NCI-H1092 (cell line): ENCODE measurements at places on chromosomes 4 and X.
A peak's percentile ranks its signal among the peaks of the same experiment; 100 is the strongest.

GRCh38 chr4:72701987-72702819 lies 133.2 kb upstream of the ADAMTS3 start:
- peak; percentile 20 for DNase-seq

DNA sequence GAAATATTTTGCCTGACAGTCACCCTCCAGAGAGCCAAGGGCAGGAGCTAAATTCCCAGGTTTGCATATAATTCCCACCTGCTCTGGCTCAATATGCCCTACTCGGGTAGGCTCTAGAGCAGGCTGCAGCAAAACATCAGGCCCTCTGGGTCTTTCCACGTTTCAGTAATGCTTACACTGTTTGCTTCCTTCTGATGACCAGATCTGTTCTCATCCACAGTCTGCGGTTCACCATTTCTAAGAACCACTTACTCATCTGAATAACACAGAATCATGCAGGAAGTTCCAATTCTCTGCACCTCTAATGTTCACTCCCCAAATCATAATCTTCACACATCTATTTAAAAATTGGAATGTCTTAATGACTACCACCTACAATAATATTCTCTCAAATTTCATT lies 141.4 kb downstream of the PPP3CA start:
- DNase-seq, result no peak

- DNase-seq, result no peak
Measured at GRCh38 chr4:61446941-61447340, 246.8 kb downstream of the ADGRL3 start.

- no peak for DNase-seq
Measured at GRCh38 chrX:11968991-11969390, 169.3 kb upstream of the FRMPD4 start.

DNA sequence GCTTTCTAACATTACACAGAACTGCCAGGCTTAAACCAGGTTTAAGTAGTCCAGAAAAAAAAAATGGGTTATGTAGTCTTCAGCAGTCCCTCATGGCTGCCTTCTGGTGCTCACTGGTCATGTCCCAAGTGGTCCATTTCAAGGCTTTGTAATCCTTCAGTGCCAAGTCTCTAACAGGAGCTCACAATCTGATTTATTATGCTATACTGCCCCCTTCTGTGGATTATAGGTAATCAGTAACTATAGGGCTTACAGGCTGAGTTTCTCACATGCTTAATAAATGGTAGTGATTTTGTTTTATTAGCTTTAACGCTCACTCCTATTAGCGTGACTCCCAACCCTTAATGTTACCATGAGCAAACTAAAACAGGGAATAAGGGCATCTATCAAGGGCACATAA lies 92.5 kb upstream of the EDA2R start:
- DNase-seq, result no peak

- DNase-seq, result no peak
Measured at GRCh38 chrX:68652326-68653170, 5.1 kb downstream of the STARD8 start.

DNA sequence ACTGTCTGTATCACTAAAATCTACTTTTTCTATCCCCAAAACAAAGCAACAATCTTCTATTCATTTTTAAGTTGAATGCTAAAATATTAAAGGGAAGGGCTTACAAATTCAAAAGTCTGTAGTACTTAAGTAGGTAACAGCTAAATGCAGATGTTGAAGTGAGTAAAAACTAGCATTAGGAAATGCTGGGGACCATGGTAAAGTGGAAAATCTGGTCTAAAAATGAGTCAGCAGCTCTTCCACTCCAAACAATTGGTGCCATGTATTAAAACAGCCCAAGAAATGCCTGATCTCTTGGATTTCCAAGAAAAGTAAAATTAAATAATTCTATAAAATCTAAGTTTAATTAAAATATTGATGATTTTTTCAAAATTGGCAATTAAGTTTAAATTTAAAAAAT lies 73.3 kb upstream of the PPP3CA start:
- DNase-seq, result no peak

DNA sequence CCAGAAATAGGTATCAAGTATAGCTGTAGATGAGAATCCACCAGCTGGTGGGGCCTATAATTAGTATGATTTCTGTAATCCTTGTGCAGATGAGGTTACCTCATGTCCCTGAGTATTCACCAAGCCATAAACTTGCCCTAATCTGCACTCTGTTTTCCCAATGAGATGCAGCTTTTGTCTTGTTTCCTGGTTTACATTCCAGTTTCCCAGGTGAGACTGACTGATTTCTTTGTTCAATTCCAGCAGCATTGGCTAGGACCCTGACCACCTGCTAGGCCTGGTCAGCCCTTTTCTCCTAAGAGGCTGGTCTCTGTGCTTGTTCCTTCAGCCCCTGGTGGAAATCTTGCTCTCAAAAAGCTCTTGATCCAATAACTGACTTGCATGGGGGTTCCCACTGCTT lies 44.6 kb downstream of the GABRB1 start:
- DNase-seq, result no peak

DNA sequence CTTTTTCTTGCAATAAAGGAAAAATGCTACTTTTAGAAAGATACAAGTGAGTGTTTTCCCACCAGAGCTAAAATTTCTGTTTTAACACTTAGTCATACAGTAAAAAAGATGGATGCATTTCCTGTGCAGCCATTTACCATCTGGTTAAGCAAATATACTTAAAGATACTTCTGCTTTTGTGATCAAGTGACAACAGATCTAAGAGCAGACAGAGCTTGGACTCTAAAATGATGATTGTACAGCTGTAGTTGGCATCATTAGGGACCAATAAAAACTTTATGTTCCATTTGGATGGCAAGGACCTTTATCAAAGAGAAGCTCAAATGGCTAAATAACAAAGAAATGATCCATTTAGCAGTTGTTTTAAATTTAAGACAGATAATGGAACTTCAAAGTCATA lies 270.8 kb downstream of the FSTL5 start:
- peak; percentile 34 for DNase-seq

- no peak for DNase-seq
Measured at GRCh38 chr4:111639876-111640275, 505.4 kb upstream of the FAM241A start.

DNA sequence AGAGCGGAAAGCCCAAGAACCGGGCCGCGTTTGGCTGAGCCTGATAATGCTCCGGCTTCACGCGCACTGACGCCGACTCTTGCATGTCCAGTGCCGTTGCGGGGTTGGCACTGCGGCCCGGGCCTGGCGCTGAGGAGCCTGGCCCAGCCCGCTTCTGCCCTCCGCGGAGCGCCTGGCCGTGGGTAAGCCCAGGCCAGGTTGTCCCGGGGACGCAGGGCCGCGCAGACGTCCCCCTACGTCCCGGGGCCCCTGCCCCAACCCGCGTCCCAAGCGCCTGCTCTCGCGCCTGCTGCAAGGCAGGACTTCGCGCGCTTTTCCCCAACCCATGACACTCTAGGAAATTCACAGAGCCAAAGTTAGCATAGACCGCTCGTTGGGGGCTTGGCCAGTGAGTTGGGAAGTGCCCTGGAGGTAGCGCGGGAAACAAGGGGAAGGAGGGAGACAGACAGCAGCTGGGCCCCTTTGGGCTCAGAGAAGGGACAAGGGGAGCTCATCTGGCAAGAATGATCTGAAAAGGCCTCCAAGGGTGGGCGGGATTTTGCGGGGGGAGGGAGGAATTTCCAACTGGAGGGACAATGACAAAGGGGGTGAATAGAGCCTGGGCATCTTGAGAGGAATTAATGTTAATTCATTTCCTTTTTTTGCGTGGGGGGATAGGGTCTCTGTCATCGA lies 665 bp upstream of the LRPAP1 start:
- DNase-seq, result no peak

- no peak for DNase-seq
Measured at GRCh38 chr4:177530561-177530960, 88.3 kb upstream of the AGA start.

DNA sequence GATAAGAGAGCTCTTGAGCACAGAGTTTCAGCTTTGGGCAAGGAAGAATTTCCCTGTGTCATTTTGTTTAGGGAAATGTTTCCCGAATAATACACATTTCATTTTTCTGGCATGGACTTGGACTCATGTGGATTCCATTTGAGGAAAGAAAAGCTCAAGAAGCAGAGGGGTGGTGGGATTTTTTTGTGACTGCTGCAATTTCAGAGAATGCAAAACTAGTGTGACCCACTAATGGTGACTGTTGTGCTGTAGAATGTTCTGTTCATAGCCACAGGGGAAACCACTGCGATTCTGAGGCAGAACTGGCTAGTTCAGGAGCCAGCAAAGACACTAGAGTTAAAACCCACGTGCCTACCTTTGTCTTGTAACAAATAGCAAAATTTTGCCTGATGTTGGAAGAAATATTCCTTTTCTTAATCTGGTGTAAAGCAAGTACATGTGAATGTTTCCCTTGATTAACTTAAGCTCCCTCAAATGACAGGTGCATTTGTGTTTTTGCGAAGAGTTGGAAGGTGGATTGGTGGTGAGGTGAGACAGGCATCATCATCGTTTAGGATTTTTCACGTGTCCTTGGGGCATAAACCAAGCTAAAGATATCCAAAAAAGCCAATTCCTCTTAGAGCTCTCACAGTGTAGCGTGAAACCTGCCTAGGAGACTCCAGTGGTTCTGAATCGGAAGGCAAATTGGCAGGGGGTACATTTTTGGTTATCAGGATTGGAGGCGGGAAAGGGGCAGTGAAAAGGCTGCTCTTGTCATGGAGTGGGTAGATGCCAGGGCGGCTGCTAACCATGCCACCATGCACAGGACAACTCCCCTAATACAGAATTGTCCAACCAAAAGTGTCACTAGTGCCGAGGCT lies 38.0 kb upstream of the FAM9C start:
- no peak for DNase-seq

DNA sequence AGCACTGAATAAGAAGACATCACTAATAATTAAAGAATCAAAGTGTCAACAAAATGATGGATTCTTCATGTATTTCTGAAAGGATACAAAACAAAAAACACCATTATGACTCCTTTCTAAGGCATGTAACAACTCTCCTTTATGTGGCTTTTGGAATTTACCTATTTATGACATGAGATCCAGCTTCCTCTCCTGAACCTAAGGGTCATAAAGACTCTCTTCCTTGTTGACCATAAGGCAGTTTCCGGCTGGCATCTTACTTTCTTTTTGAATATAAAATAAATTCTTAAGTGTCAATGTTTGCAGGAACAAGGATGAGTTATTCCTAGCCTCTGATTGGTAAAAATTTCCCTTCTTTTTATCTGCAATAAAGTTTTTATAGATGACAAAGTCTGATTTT lies 111.1 kb upstream of the GRPR start:
- no peak for DNase-seq

GRCh38 chrX:112341598-112341997 lies 259.0 kb upstream of the TRPC5 start:
- no peak for DNase-seq

- no peak for DNase-seq
Measured at GRCh38 chr4:4541040-4541631, 712 bp downstream of the STX18 start.

- no peak for DNase-seq
Measured at GRCh38 chr4:89344571-89344970, 37.0 kb upstream of the GPRIN3 start.

DNA sequence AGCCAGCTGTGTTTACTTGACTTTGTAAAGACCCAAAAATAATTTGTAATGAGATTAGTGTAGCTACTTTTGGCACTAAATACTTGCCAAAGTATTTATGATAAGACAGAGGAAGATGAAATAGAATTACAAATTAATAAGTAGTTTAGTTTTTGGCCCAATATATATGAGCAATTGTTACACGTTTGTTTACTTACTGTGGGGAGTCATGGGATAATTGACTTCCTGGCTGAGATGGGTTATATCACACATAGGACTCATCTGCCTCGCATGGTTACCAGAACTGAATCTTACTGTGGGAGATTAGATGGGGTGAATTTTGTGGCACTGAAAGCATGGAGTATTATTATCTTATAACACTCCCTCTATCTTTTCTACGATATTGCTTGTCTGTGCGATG lies 66.6 kb downstream of the INTS12 start:
- no peak for DNase-seq

- DNase-seq, result no peak
Measured at GRCh38 chr4:184255871-184256642, 38.4 kb upstream of the ENPP6 start.

DNA sequence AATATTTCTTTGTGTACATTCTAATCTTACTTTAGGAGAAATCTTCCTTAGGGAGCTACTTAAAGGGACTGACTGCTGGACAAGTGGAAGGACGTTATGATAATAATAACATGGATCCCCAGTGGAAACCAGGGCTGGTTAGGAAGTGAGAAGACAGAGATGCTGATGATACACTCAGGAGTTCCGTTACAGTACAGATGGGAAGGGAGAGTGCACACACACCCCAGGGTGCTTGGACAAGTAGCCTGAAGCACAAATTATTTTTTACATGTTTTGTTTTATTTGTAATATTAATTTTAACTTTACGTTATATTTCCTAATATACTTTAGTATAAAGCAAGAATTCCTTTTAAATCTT lies 84.1 kb downstream of the BMPR1B start:
- no peak for DNase-seq

DNA sequence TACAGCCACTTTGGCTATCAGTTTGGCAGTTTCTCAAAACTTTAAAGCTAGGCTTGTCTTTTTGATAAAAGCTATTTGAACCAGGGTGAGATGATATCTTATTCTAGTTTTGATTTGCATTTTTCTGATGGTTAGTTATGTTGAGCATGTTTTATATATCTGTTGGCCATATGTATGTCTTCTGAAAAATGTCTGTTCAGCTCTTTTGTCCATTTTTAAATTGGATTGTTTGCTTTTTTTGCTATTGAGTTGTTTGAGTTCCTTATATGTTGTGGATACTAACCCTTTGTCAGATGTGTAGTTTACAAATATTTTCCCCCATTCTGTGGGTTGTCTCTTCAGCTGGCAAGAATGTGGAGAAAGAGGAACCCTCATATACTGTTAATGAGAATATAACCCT lies 11.6 kb upstream of the GIMD1 start:
- no peak for DNase-seq
